ENCODE measurements at places on chromosomes 7 and 10.

- peak; percentile 24 for DNase-seq
Observed at GRCh38 chr10:79981450-79982361, 32.8 kb upstream of the SFTPD start.

GRCh38 chr10:3472287-3473051 is 299.9 kb upstream of the PITRM1 start:
- DNase-seq: peak; percentile 85

- DNase-seq: no peak
Observed at GRCh38 chr7:106262221-106262881, 22.4 kb downstream of the NAMPT start.

DNA sequence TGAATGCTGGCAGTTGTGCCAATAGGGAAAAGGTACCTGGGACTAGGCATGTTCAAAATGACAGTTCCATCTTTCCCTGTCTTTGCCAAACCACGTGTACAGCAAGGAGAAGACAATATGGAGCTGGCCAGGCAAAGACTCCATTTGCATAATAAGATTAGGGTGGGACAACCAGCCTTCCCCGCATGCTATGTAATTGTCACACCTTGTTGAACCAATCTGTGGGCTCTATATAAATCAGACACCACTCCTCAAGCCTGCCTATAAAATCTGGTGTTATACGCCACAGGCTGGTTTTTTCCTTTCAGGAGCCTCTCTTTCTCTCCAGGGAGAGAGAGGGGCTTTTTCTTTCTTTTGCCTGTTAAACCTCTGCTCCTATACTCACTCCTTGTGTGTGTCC is 11.0 kb upstream of the NUB1 start:
- DNase-seq: no peak

GRCh38 chr7:2331707-2332106 is 17.5 kb upstream of the SNX8 start:
- DNase-seq: no peak

DNA sequence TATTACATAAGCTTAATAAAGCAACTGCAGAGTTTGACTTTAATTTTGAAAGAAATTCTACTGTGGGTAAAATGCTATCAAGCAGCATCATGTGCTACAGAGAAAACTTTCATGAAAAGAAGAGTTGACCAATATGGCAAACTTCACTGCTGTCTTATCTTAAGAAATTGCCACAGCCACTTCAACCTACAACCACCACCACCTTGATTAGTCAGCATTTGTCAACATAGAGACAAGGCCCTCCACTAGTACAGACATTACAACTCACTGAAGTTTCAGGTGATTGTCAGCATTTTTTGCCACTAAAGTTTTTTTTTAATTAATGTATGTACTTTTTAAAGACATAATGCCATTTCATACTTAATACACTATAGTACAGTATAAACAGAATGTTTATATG is 350.3 kb downstream of the HPSE2 start:
- no peak for DNase-seq

DNA sequence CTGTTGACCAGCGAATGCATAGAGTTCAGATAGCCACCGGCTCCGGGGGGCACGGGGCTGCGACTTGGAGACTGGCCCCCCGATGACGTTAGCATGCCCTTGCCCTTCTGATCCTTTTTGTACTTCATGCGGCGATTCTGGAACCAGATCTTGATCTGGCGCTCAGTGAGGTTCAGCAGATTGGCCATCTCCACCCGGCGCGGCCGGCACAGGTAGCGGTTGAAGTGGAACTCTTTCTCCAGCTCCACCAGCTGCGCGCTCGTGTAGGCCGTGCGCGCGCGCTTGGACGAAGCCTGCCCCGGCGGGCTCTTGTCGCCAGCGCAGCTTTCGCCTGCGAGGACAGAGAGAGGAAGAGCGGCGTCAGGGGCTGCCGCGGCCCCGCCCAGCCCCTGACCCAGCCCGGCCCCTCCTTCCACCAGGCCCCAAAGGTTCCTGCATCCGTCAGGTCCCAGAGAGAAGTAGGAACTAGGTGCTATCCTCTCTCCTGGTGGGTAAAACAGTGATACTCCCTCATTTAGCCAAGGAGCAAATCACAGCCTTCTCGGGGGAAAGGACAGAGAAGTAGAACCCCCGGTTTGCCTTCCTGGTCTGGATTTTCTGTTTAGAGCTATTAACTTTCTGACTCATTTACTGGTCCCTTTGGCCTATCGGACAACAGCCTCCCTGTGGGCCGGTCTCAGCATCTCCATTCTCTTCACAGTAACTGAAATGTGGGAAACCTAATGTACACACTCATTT is 6.1 kb upstream of the HOXA2 start:
- DNase-seq: no peak

DNA sequence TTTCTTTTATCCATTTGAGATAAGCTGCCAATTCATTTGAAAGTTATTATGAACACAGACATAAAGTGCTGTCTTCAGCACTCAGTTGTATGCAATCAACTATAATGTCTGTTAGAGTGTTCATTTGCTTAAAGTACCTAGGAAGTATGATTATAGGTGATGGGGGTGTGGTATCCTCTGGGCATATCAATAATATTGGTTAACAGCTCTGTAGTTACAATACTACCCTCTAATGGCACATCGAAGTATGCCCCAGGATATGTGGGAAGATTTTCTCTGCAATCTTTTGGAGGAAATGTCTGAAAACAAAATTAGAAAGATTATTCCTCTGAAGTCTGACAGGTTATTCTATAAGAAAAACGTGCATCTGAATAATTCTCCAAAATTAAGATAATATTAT is 429.7 kb downstream of the ARL4A start:
- peak; percentile 34 for DNase-seq

DNA sequence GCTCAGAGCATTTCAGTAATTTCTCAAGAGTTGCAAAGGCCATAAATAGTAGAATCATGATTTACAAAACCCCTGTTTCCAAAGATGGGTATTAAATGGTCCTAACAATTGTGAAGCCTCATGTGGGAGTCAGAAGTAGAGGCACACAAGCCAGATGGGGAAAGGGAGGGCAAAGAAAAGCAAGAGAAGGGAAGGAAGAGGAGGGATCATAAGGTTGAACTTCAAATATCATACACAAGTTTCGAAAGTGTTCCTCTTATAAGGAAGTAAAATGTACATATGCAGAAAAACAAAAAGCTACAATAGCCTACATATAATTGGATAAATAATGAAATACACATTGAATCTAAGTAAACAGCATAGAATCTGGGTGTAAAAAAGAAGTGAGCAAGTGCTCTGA is 6.0 kb downstream of the LIPN start:
- DNase-seq: no peak

DNA sequence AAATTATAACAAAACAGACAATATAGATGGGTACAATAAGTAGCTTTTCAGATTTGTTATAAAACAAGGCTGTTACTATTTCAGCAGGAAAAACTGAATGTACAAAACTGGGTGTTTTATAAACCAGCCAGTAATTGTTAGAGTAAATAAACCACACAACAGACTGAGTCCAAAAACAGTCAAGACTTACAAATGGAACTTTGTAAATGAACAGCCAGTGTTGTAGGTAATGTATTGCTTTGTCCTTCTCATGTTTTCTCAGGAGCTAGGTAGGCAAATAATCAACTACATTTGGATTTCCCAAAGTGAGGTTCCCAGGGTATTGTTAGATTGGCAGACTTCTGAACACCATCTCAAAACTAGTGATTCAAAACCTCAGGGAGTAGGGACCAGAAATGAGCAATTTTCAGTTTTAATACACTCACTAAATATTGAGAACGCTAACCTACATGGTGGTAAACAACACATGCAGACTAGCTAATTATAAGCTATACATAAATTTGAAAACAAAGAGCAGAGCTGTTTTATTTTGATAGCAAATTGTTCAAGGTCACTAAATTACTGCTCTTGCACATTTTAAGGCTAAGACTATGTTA is 36.2 kb downstream of the HERPUD2 start:
- no peak for DNase-seq

DNA sequence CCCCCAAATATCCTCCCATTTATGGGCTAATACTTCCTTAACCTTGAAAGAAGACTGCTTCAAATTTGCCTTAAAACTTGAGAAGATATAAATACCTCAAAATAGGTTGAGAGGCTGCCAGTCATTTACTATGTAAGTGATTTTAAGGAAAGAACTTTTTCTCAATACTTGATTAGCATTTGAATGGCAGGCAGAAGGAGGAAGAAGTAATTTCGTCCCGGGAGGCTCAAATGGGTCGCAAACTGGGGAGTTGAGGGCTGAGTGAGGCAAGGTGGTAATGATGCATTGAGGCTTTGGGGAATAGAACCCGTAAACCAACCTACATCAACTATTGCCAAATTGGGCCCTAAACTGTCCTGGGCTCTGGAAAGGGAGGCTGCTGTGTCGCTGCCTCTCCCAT is 11.1 kb downstream of the CAMK1D start:
- no peak for DNase-seq

GRCh38 chr7:12543586-12543985 is 26.9 kb upstream of the SCIN start:
- DNase-seq: no peak

- peak; percentile 36 for DNase-seq
Observed at GRCh38 chr10:119693262-119693957, 32.4 kb upstream of the INPP5F start.

DNA sequence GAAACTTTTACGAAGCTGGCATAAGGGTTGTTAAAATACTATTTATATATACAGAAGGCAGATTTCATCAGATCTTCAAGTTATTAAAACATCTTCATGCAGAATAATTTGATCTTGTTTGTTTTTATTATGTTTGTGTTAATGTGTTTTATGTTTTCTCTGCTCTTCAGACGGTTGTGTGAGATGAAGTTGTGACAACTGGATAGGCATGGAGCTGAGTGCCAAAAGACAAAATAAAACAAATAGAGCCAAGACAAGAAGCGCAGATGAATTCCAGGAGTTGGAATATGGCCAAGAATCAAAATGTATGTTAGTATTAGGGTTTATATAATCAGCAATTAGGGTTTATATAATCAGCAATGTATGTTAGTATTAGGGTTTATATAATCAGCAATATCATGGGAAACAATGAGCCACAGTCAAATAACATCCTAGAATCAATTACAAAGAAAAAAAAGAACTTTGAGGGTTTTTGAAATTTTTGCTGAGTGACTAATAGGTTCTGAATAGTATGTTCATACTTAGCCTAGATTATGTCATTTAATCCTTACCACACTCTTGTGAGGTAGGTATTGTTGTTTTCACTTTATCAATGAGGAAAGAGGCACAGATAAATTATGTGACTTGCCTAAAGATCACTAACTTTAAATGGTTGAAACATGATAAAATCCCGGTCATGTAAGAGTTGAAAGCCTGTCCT is 488.0 kb upstream of the STEAP1 start:
- DNase-seq: peak; percentile 1

DNA sequence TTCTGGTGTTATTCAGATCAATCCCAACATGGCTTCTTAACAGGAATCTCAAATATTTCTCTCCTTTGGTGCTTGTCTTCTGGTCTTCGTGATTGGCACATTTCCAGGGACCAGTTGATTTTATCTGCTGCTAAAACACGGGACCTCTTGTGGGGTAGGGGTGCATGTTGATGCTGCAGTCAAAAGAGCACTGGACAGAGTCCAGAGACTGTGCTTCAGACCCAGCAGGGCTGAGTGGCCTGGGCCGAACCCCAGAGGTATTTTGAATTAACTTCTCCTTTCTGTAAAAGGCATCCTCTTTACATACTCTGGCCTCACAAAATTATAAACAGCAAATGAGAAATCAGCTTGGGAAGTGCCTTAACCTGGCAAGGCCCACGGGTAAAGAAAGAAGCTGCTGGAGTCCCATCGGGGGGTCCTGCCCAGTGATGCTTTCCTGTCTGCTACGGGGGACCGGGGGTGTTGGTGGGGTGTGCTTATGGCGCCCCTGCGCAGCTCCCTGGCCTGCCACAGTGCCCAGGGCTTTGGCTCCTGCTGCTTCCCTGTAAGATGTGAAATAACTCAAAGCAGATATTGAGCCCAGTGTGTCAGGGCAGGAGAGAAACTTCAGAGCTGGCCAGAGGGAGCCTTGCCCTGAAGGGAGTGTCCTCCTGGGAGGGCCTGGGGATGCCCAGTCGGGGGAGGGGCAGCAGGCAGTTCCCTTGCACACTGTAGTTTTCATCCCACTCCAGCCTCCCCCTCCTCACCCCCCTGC is 230.5 kb downstream of the TCF7L2 start:
- DNase-seq: no peak

DNA sequence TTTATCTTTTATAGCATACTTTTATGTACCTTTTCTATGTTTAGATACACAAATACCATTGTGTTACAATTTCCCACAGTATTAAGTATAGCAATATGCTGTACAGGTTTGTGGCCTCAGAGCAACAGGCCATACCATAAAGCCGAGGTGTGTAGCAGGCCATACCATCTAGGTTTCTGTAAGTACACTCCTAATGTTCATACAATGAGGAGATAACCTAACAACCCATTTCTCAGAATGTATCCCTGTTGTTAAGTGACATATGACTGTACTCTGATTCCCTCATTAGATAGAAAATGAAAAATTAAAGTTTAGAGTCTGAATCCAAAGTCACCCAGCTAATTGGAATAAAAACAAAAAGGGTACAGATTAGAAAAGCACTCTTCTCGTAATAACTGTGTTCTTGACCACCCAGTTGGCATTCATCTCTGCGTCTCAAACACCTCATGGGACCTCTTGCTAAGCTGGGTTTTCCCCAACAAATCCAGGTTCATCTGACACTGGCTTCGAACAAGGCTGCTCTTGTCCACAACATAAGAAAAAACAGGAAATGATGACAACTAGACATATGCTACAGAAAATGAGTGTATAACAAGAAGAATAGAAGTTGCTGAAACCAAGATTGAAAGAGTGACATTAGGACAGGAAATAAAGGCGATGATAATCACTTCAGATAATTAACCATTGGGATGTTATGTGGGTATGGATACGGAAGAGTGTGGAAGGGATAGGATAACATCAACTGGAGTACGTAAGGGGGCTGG is 1.4 kb downstream of the NDUFB8 start:
- DNase-seq: no peak

DNA sequence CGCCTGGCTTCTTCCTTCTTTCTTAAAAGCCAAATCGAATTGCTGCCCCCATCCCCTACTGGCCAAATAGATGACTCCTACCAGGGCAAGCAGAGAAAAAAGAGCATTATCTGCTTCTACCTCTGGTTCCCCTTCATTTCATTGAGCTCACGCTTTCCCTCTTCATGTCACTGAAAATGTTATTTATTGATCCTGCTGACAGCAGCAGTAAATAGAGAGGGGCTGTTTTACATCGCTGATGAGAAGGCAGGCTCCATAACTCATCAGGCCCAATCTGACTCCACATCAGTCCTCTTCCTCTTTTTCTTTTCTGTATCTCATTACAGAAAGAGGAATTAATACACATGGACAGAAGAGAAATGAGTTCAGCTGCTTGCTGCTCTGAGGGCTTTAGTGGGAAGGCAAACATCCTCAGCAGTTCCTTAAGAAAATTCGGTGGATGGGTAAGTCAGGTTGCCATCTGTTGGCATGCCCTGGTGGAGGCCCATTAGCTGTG is 904.1 kb downstream of the KCNMA1 start:
- no peak for DNase-seq

DNA sequence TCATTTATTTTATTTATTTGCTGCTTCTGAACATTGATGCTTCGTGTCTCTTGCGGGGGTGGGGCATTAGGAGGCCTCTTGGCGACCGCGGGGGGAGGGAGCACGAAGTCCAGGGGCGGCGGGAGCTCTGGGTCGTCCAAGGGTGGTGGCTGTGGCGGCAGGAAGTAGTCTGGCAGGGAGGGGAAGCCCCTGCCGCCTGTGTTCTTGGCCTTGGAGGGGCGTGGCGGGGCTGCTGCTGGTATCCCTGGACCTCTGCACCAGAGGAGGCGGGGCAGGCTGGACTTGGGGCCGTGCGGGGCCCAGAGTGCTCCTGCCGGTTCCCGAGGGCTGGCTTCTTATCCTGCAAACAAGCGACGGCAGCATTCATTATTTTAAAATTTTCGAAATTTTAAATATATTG is 70.5 kb upstream of the ABI1 start:
- no peak for DNase-seq

GRCh38 chr10:7853226-7853842 is 35.0 kb downstream of the TAF3 start:
- DNase-seq: no peak

All from iris pigment epithelial cell (primary cell).